ENCODE measurements at places on chromosomes 1 and 21. TPM values are rescaled to one million over a fixed set of nuclear protein-coding genes. Genes with fewer than 3 reads are reported as not detected.

GJC2 gene
- 0.79 TPM for total RNA-seq

ST6GALNAC3 gene
- 0.53 TPM for total RNA-seq

PODN gene
- 0.23 TPM for total RNA-seq

ABCA4 gene
- not detected for total RNA-seq

ST6GALNAC5 gene
- total RNA-seq = not detected

HUNK gene
- 0.05 TPM for total RNA-seq

FMO2 gene
- total RNA-seq = 0.27 TPM

CASQ2 gene
- not detected for total RNA-seq

SLC2A5 gene
- not detected for total RNA-seq

ADGRB2 gene
- 0.65 TPM for total RNA-seq

IFI44 gene
- total RNA-seq = 7.2 TPM

GRCh38 chr1:40808444-40808843, 24.9 kb downstream of the KCNQ4 start:
- no peak for DNase-seq

DNA sequence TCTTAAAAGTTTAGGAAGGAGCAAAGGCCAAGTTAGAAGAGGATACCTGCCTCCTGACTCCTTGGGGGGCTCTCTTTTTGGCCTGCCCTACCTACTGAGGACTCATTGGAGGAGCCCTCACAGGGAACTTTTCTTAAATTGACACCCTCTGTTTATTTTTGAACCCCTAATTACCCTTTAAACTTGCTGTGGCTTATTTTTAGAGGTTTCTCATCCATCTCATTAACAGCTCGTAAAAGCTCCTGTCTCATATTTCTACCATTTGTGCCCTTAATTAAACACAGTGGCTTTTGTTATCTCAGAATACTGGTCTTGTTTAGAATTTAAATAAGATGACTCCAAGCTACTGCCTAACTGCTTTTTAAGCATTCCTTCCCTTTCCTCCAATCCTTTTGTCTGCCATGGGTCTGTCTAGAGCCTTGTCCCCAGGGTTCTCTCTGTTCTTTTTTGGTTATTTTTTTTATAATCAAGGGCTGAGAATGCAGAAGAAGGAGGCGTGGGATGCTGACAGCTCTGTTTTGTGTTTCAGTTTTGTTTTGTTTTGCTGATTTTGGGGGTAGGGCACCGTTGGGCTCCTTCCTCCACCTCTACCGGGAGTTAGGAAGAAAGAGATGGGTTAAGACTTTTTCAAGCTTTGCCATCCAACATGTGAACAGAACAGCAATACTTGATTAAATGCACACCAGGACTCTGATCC, 78.0 kb downstream of the SYT6 start:
- no peak for DNase-seq

- DNase-seq = no peak
These were observed 15.1 kb downstream of the IFNAR1 start for GRCh38 chr21:33339918-33340317.

DNA sequence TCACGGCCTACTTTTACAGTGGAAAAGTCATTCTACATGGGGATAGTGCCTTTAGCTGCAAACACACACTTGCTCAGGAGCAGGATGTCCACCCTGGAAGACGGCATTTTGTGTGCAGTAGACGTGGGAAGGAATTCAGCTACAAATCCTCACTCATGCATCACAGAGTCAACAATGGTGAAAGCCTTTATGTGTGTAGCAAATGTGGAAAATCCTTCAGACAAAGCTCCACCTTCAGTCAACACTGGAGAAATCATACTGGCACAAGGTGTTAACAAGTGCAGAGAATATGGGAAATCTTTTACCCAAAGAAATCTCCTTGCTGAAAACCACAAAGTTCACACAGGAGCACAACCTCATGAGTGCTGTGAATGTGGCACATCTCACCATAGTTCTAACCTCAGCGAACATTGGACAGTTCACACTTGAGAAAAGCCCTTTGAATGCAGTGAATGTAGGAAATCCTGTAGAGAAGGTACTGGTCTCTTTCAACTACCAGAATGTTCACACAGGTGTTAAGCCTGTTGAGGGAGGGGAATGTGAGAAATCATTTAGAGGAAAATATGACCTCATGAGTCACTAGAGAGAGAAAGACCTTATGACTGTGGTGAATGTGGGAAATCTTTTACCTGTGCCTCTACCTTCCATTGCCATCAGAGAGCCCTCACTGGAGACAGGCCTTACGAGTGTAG, 101.8 kb downstream of the PTGS2 start:
- no peak for DNase-seq

DNA sequence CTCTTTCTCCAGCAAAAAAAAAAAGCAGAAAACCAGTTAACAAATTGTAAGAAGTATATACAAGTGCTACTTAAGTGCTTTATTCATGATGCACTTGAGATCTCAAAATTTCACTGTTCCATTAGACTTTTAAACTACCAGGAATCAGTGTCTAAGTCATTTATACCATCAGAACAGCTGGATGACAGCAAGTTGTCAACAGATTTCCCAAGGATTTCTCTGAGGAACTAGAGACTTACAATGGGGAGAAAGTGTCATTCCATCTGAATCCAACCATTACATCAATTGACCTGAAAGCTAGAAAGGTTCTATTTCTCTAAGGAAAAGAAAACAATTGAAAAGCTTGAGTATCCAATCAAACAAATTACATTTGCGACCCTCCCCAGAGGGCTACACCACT, 43.8 kb downstream of the USH2A start:
- no peak for DNase-seq

- no peak for DNase-seq
These were observed 15.5 kb upstream of the POFUT2 start for GRCh38 chr21:45303091-45303615.

DNA sequence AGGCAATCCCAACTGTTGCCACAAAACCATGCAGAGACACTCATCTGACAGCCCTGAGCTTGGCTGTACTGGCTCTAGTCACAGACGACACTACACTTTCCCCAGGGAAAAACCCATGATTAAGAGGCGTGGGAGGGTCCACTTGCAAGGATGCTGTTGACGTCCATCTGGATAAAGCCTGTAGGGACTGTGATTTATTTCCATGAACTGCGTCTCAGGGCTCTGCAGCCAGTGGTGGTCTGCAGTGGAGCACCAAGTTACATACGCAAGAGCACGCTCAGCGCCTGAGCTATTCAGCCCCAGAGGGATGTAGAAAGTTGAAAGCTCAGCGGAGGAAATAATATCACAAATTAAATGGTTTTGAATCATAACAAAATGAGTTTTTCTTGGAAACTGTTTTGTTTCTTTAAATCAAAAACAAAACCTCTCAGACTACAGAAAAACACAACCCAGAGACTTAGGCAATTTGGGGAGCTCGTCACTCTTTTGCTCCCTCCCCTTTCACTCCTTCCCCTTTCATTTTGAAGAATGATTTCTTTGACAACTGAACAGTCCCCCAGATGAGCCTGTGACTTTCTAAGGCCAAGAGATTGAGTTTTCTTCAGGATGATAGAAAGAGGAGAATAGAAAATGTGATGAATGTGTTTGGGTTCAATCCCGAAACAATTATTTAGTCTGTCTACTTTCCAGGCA, 71.2 kb downstream of the NGF start:
- no peak for DNase-seq

- no peak for DNase-seq
These were observed 4.4 kb upstream of the FLVCR1 start for GRCh38 chr1:212853658-212854057.

DNA sequence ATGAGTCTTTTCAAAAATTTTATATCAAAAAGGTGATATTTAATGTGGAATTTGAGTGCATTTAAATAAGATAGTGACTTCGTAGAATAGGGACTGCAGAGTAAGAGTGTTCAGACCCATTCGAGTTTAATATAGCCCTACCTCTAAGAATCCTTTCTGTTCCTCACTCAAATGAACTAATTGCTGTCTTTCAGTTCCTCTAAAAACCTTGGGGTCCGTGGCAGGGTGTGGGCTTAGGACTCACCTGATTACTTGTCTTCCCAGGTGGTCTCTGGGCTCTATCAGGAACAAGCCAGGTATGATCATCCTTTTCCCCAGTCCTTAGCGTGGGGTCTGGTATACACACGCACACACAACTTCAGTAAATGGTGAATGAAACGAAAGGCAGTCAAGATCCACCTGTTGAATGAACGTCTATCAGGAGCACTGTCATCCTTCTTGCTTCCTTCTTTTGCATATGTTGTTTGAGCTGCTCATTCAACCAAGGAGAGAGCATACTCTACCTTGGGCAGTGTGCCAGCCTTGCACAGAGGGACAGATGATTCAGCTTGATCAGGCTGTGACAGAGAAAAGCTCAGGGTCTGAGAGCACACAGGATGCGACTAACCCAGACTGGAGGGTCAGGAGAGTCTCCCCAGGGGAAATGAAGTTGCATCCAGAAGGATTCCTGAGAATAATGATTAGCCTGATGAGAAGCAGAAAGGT, 1.2 kb upstream of the RNF11 start:
- DNase-seq = peak; percentile 49

GRCh38 chr1:231751415-231751814, 124.8 kb downstream of the DISC1 start:
- DNase-seq = no peak

DNA sequence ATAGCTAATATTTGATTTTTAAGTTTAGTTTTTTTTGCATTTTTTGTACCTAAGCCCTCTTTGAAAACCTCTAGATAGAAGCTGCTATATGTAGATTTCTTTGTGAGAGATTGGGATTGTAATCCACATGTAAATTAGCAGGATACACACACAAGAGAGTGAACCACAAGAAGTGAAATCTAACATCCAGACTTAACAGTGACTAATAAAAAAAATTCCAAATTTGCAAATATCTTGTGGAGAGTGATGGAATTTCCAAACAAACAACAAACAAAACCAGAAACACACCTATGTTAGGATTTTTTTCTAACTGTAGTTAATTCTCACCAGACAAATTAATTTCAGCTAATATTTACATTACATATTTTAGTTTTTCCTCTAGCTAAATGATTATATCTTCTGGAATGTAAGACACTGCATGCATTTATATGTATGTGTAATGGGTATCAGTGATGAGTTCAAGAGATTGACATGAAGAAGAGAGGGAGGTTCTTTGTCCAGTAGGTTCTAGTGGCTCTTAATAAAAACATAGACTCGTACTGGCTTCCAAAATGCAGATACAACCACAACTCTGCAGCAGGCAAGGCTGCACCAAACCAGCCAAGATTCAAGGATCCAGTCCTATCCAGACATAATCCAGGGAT, 12.8 kb downstream of the CLDN17 start:
- no peak for DNase-seq

- DNase-seq = no peak
These were observed 195.8 kb downstream of the MATN1 start for GRCh38 chr1:30527511-30528140.

GRCh38 chr1:65258106-65258505, 51.2 kb upstream of the DNAJC6 start:
- DNase-seq = no peak

- DNase-seq = no peak
These were observed 118.2 kb downstream of the FAF1 start for GRCh38 chr1:50841791-50842387.

DNA sequence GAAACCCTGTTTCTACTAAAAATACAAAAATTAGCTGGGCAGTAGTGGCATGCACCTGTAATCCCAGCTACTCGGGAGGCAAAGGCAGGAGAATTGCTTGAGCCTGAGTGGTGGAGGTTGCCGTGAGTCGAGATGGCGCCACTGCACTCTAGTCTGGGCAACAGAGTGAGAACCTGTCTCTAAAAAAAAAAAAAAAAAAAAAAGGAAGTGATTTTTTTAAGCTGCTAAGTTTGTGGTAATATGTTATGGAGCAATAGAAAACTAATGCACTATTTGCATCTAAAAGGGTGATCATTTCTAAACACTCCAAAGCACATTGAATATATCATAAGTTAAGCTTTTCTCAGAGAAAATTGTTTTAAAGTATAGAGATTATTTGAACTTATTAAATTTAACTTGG, 244.8 kb upstream of the SPAG17 start:
- DNase-seq = no peak

DNA sequence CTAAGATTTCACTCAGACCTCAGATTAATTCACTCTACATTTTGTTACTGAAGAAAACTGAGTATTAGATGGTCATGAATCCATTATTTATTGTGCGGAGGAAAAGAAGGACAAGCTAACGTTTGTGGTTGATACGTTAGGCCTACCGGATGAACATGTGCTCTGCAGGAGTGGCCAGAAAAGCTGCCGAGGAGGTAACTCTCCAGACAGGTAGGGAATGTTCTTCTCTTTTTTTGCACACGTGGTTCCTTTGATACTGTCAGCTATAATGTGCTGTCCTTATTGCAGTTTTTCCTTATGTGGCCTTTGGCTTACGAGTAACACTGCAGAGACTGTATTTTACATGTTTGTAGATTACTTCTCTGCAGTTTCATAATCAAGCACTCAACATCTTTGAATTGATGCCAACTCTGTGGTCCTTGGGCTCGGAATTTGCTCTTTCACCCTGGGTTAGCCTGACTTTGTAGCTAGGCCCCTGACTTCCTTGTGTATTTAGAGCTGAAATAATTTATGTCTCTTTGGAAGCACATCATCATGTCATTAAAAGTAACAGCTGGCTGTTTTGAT, 13.6 kb downstream of the MTR start:
- DNase-seq = no peak

DNA sequence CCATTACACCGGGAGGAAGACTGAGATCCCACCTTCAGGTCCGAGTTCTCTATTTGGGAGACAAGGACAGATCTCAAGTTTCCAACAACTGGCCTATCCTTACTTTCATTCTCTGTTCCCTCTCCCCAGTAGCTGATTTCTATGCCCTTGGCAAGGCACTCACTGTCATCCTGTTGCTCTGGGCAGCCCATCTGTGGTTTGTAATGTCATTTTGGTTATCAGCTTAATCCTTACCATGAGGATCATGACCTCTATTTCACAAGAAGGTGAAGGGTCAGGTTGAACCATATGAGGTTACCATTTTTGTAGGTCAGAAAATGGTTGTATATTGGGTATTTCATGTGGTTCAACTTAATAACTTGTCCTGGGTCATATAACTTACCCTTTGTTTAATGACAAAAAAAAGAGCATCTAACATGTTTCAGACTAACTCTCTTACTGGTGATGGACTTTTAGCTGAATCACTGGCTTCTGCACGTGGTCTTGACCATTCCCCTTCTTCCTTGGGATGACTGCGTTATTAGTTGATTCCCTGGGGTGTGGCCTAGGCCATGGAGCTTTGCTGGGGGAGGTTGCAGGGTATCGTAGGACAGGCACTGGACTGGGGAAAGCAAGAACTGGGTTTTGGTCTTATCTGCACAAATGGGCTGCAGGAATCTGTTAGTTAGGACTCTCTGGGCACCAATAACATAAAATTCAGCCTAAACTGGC, 120.2 kb downstream of the ACTL8 start:
- no peak for DNase-seq

- peak; percentile 61 for DNase-seq
These were observed 416 bp upstream of the TNFRSF14 start for GRCh38 chr1:2555634-2556276.

- DNase-seq = no peak
These were observed 8.1 kb upstream of the ACOT7 start for GRCh38 chr1:6401673-6402072.

All from activated T-cell treated with anti-CD3 and anti-CD28 coated beads, Interleukin-2, amount 50 U/mL, for 4 hours (primary cell).